Hepatocyte (in vitro differentiated cells): ENCODE measurements at places on chromosomes 1 and 21.

DNA sequence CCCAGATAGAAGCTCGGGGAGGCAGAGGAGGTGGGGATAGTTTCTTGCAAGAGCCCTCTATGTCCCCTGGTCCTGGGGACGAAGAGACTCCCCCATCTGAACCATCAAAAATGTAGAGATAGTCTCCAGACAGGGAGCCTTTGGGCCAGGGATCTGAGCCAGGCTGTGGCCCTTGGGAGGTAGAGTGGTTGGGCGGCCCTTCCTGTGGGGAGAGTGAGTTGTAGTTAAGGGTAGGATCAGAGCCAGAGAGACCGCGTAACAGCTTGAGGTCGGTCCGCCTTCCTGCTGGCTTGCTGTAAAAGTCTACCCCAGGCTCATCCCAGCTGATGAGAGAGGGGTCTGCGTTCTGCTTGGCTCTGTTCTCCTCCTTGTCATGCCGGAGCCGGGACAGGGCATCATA is 25.3 kb downstream of the PIK3C2B start:
- no peak for DNase-seq

DNA sequence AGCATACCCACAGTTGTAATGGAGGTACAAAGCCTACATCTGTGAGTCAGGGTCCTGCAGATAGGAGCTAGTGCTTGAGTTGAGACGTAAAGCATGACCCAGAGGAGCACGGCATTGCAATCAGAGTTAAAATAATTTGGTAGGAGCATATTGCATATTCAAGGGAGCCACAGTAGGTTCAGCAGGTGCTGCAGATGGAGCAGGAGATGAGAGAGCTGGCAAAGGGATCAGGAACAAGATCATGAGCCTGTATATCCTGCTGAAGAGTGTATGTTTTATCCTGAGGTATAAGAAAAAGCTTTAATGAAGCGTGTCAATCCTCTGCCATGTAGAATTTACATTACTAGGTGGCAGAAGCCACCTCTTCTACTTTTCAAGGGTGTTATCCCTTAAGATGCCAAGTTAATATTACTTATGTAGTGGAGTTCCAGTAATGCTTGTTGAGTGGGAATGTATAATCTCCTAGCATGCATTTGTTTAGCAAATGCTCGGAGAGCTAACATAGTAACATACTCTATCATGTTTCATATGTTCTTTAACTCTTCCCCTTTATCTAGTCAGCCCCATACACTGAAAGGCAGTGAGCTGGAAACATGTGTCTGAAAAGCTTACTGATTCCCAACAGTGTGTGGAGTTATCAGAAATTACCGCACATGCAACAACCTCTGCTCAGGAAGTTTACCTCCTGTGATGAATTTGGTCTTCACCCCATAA is 300.3 kb downstream of the GRIK1 start:
- no peak for DNase-seq

GRCh38 chr1:921011-921837 is 2.5 kb upstream of the SAMD11 start:
- peak; percentile 92 for DNase-seq

DNA sequence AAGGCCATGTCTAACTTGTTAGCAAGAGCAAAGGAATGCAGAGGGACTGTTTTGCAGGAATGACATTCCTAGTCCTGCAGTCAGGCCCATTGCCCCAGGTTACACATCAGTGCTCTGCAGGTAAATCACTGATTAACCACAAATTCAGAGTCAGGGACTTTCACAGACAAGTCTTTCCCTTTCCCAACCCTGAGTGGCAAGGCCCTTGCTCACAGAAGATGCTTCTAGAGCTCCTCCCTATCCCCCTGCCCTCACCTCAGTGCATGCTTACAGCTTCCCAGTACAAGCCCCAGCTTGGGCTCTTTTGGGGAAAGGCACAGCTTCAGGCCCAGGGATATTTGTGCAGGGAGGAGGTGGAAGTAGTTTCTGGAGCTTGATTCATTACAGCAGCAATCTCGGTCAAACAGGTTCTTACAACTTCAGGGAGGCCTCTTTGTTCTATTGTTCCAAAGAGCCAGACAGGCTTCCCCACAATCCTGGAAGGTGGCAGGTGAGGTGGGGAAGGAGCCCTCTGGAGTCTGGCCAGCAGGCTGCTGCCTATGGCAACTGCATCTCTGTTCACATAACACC is 53.9 kb downstream of the CASQ2 start:
- peak; percentile 71 for DNase-seq

GRCh38 chr1:59055908-59056719 is 240.8 kb upstream of the FGGY start:
- no peak for DNase-seq
